ENCODE measurements at places on chromosomes 11 and 22.

- no peak for DNase-seq
Measured at GRCh38 chr22:20039683-20040325, 18.9 kb downstream of the TANGO2 start.

- DNase-seq = no peak
Measured at GRCh38 chr11:106077609-106078455, at the start of gene AASDHPPT. AASDHPPT (plus strand) TSS chr11:106077662; CDS start chr11:106077711, 49 bp downstream.

DNA sequence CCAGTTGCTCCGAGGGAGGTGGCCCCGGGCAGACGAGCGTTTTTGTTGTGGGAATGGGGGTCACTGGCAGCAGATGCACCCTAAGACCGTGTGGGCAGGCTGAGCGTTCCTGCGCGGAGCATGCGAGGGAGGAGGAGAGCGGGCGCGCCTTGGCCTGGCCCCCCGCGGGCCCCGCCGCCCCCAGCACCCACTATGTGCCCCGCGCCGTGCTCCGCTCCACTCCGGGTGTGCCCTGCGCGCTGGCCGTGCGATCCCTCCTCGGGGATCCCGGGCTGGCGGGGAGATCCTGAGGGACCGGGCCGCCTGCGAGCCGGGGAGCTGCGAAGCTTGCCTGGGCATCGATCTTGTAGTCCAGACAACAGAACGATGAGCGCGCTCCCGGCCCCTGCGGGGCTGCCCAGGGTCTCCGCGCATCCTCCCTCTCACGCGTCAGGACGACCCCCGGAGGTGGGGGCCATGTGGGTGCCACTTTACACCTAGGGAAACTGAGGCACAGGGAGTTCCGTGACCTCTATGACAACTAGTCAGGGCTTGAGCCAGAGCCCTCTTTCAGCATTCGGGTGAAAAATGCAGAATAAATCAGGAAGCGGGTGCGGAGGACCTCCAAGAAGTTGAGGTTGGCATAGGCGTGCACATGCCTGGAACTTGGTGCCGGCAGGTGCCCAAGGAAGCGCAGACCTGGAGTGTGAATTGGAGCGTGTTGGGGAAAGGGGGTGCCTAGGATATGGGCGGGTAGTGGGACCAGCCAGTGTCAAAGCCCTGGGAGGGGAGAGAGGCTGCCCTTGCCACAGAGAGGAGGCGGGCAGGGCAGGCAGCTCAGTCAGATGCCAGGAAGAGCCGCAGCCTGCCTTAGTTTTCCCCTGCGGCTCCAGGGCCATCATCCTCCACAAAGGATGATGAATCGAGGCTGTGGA is 1.3 kb upstream of the KMT5B start:
- no peak for DNase-seq

DNA sequence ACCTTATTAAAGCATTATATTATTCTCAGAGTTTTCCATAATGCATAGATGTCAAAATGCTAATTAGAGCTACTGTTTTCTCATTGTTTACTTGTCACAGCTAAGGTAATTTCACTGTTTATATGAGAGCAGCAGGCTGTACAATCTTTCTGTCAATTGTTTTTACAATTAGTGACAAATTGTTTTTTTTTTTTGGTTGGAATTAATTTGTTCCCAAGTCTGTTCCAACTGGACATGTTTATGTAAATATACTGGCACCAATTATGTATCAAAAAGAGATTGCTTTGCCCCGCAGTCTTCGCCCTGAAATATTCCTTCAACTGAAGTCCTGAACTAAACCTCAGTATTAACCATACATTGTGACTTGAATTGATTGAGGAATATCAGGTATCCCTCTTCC is 72.3 kb upstream of the GRIA4 start:
- DNase-seq = no peak

DNA sequence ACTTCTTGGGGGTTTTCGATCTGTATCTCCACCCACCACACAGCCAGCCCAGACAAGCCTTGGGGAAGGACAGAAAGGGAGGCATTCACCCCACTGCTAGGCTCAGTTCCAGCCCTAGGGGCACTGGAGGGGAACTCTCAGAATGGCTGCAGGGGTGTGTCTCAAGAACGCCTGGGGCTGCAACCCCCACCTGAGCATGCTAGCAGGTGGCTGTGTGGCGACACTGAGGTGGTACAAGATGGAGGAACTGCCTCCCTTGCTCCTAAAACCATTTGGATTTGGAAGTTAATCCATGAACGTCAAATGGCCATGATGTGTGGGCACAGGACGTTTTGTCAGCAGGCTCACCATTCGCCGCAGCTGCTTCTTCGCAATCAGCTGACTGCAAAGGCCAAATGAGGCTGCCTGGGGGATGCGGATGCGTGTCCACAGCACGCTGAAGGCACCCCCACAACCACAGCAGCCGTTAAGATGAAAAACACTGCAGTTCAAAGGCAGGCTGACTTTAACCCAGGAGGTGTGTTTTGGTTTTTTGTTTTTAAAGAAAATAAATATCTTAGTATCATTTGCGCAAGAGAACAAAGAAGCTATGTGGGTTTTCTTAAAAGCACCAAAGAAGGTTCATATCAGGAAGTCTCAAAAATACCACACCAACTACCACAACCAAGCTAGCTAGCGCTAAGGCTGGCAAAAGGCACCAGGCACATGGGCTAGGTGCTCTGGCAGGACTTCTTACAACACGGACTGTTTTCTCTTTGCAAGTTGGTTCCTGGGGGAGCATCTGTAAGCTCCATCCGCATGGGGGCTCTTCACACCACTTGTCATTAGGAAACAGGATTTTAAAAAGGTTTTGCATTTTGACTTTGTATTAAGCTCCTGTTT is 22.2 kb upstream of the NAP1L4 start:
- DNase-seq = no peak

- DNase-seq = no peak
Measured at GRCh38 chr11:2691991-2692875, 7.6 kb downstream of the KCNQ1OT1 start.

DNA sequence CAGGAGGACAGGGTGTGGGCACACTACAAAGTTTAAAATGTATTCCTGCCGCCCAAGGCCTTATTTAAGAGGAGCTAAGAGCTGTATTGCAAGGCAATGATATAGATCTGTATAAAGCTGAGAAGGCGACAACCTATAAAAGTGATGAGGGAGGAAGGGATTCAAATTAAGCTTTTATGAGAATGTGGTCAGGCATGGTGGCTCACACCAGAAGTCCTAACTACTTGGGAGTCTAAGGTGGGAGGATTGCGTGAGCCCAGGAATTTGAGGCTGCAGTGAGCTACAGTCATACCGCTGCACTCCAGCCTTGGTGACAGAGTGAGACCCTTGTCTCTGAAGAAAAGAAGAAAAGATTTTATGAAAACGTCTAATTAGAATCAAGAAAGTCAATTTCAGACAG is 9.7 kb upstream of the GLB1L3 start:
- no peak for DNase-seq

GRCh38 chr22:22103078-22103875 is 120.7 kb upstream of the TOP3B start:
- DNase-seq = no peak

Measured in activated CD4-positive, alpha-beta T cell treated with anti-CD3 and anti-CD28 coated beads for 24 hours (primary cell).